Cardiac muscle cell (in vitro differentiated cells and primary cell): ENCODE measurements at places on chromosomes 6 and 20. TPM values are rescaled to one million over a fixed set of nuclear protein-coding genes. Genes with fewer than 3 reads are reported as not detected.
A peak's percentile ranks its signal among the peaks of the same experiment; 100 is the strongest.

DNA sequence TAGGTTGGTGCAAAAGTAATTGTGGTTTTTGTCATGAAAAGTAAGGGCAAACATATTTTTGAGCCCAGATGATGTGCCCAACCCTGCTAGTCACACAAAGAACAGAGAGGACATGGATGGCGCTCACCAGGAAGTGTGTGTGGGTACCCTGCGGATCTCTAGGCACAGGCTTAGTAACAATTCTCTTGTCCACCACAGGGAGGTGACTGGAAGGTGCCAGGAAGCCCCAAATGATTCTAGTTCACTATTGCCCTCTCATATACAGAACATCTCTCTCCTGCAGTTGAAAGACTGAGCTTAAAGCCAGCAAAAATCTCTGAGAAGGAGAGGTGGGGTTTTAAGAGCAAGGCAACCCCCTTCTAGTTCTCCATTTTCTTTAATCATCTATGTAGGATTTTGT, 272.1 kb upstream of the TAB2 start:
- H3K36me3 ChIP-seq = no peaks in the 10 kb centered on the region
- H3K27ac ChIP-seq = no peak overlapping the region
- no peaks in the 10 kb centered on the region for H3K4me1 ChIP-seq

SRXN1 gene
- 19.4 and 21.6 TPM in 2 replicates for total RNA-seq

DNA sequence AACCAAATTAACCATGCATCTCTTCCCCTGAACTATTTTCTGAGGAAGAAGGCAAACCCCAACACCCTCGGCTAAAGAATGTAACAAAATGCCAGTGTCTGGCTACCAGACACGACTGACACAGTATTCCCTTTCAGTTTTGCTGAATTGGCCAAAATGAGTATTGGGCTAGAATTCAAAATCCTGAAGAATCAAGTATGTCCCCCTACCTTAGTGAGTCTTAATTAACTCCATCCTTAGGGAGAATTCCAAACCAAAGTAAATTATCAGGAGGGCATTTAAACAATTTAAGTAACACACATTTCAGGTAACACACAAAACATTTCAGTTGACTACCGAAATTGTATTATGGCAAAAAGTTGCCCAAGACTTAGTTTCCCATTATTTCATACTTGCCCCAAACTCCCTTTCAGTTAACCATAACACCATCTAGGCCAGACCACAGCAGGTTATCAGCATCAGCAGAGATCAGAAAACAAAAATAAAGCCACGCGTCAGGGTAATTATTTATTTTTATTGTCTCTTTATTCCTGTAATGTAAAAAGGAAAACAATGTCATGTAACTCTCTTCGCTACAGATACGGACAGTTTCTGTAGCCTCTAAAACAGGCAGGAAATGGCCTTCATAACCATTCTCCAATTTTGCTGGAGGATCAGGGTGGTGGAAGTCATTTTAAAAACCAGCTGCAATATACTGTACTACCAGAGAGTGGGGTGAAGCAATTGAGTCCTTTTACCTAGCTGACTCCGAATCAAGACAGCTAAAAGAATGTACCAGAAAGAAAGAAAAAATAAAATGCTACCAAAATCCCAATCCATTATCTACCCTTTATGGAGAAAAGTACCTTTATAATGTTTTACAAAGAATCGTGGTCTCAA, 1.9 kb downstream of the SNX5 start:
- peaks cover 40% of the 10 kb centered on the region for H3K4me1 ChIP-seq
- peak overlapping the region; percentile 99 for H3K27ac ChIP-seq
- H3K36me3 ChIP-seq = no peaks in the 10 kb centered on the region
- no peaks in the 10 kb centered on the region for H3K27me3 ChIP-seq
- H3K4me3 ChIP-seq = peak overlapping the region; percentile 95

- H3K27me3 ChIP-seq = no peaks in the 10 kb centered on the region
- no peaks in the 10 kb centered on the region for H3K36me3 ChIP-seq
- DNase-seq = no peak
- H3K27ac ChIP-seq = no peak overlapping the region
These were observed 5.7 kb downstream of the RRBP1 start for GRCh38 chr20:17676378-17676759.

DNA sequence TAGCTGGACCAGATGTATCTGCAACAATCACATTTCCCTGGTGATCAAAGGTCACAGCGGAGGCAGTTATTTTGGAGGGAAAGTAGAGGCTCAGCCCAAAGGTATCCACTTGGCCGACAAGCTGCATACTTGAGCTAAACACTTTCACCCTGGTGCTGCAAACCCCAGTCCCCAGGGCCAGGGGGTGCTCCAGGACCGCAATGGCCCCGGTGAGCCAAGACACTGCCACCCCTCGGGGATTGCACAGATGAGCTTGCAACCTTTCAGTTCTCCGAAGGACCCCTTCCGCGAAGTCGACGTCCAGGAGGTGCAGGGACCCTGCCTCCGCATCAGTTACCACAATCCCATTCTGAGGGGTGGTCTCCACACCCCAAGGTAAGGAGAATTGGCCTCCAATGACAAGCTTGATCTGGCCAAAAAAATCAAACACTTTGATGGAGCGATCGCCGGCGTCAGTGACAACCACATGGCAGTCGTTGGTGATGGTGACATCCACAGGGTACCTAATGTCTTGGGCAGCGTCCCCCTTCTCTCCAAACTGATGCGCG, 823 bp downstream of the NHLRC1 start:
- no peaks in the 10 kb centered on the region for H3K4me1 ChIP-seq
- H3K27ac ChIP-seq = no peak overlapping the region
- no peak for DNase-seq
- H3K36me3 ChIP-seq = no peaks in the 10 kb centered on the region
- peaks cover 5% of the 10 kb centered on the region for H3K27me3 ChIP-seq
- H3K4me3 ChIP-seq = no peak overlapping the region

ACSS2 gene
- 79.6 and 145 TPM in 2 replicates for total RNA-seq

LZTS3 gene
- 20.5 and 30.9 TPM in 2 replicates for total RNA-seq

RSPO3 gene
- 53.9 and 88.0 TPM in 2 replicates for total RNA-seq

CLDN20 gene
- not detected in 2 replicates for total RNA-seq

GRCh38 chr20:1415667-1416468, 23.0 kb upstream of the FKBP1A start:
- no peak overlapping the region for H3K27ac ChIP-seq
- no peaks in the 10 kb centered on the region for H3K4me1 ChIP-seq
- DNase-seq = no peak
- H3K4me3 ChIP-seq = no peak overlapping the region
- no peaks in the 10 kb centered on the region for H3K36me3 ChIP-seq
- H3K27me3 ChIP-seq = no peaks in the 10 kb centered on the region

DNA sequence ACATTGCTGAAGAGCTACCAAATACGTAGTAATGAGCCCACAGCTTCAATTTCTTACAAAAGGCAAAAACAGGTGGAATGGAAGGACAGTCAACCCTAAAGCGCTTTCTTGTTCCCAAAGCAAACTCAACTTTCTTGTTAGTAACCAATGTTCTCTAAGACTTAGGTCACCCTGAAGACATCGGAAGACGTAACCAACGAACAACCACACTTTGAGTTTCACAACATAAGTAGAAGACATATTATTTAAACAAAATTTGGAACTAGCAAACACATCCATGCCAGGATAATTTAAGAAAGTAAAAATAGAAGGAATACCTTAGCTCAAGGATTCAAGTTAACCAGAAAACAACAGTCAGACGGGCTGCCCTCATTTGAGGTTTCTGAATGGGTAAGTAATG, 51.0 kb downstream of the CNKSR3 start:
- H3K27me3 ChIP-seq = no peaks in the 10 kb centered on the region
- no peak for DNase-seq
- no peaks in the 10 kb centered on the region for H3K36me3 ChIP-seq
- H3K4me1 ChIP-seq = peaks cover 11% of the 10 kb centered on the region
- H3K4me3 ChIP-seq = no peak overlapping the region

GRCh38 chr6:72661411-72661810, 39.5 kb downstream of the KCNQ5 start:
- no peaks in the 10 kb centered on the region for H3K27me3 ChIP-seq
- H3K36me3 ChIP-seq = no peaks in the 10 kb centered on the region
- no peak overlapping the region for H3K27ac ChIP-seq
